ENCODE measurements at places on chromosomes 1 and 21.
A peak's percentile ranks its signal among the peaks of the same experiment; 100 is the strongest.

- no peak for DNase-seq
Observed at GRCh38 chr1:107138767-107139445, 1.9 kb upstream of the NTNG1 start.

DNA sequence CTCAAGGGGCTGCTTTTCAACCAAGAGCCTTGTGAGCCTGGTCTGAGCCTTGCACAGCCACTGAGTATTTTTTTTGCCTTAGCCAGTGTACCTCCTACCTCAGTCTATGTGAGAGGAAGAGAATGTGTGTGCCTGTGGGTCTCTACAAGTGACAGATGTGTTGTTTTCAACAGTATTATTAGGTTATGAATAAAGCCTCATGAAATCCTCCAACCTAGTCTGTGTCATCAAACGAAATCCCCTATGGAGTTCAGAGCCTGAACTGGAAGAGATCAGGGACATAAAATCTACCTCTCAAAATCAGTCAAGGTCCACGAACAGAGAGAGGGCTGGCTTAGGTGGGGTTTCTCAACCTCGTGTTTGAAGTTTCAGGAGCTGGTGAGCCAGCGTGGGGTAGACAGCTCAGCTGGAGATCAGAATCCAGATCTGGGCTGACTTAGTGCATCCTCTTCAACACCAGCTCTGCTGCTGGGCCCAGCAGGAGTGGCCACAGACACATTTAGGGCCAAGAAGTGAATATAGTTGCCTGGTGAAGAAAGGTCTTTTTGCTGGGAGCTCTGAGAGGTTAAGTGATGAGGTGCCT, 8.2 kb downstream of the XKR8 start:
- no peak for DNase-seq

DNA sequence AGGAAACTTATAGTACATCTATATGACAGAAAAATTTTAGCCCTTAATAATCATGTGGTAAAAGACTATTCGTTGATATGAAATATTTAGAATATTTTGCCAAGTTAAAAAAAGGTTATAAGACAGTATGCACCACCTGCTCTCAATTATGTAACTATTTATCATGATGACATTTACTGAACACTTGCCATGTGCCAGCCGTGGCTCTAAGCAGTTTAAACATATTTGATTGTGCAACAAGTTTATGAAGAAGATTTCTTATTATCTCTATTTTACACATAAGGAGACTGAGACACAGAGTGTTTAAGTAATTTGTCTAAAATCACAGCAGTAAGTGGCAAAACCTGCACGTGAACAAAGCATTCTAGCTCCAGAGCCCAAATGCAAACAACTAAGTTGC, 199.3 kb upstream of the JUN start:
- no peak for DNase-seq

DNA sequence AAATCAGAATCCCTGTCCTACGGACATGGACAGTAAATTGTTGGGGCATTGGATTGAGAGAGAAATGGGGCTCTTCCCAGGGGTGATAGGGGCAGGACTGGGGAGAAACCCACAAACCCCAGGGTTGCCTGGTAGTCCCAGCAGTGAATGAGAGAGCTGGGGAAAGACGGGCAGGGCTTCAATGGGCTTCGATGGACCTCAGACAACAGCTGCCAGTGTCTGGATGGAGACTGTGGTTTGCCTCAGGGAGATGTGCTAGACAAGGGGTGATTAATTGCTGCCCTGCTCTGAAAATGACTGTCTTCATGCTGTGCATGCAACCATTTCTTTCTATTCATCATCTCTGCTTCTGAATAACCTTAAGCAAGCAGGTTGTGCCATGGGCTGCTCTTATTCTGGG, 7.4 kb downstream of the GPR25 start:
- no peak for DNase-seq

DNA sequence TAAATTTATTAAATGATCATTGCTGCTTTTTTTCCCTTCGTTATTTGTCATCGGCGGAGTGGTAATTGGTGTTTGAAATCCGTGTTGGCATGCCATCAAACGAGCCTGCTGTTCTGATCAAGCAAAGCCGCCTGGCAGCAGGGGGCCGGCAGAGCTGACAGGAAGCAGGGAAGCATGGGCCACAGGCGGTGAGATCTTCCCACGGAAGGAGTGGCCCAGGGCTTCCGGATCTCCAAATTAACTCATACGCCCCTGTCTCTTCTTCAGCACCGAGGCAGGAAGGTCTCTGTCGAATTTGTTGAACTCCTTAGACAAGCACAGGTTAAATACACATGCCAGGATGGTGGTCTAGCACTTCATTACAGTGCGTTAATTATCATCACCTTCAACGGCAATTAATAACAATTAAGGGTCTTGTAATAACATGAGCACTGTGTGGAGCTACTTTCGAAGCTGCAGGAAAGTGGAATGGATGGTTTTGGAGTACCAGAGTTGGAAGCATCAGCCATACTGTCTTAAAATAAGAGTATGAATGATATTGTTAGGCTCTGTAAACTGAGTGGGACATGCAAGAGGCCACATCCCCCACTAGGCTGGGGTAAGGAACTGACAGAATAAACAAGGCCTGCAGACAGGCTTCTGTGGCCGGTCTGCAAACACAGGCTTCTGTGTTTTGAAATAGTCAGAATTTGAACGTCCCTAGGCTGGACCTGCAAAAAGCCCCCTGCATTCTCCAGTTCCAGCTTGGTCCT, 199.4 kb upstream of the DAB1 start:
- DNase-seq = no peak

DNA sequence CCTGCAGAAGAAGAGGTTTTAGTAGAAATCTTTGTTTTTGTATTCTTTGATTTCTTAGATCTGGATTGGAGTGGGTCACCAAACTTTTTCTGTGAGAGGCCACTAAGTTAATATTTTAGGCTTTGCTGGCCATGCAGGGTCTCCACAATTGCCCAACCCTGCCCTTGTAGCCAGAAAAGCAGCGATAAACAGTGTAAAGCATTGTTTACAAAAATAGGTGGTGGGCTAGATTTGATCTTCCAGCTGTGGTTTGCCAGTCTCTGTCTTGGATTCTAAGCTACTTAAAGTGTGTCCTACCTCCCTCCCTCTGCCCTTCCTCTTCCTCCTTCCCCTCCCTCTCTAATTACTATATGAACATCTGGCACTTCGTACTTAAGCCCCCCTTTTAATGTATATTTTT, 68.0 kb downstream of the LAMC1 start:
- no peak for DNase-seq

DNA sequence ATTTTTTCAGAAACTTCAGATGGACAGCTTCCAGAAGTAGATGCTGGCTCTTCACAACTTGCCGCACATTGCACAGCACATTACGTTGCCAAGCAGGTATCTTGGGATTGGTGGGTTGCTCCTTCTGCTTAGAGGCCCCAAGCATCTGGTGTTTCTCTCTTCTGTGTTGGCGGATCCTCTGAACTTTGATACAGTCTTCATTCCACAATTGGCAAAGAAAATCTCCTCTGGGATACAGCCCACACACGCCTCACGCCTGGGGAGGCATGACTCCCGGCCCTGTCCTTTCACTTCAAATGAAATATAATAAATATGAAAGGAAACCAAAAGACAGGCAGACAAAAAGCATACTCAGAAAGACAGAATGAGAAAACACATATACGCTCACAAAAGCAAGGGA, 72.3 kb upstream of the PPP2R5A start:
- no peak for DNase-seq

- DNase-seq = no peak
Observed at GRCh38 chr1:91057784-91058183, 35.9 kb upstream of the ZNF644 start.

DNA sequence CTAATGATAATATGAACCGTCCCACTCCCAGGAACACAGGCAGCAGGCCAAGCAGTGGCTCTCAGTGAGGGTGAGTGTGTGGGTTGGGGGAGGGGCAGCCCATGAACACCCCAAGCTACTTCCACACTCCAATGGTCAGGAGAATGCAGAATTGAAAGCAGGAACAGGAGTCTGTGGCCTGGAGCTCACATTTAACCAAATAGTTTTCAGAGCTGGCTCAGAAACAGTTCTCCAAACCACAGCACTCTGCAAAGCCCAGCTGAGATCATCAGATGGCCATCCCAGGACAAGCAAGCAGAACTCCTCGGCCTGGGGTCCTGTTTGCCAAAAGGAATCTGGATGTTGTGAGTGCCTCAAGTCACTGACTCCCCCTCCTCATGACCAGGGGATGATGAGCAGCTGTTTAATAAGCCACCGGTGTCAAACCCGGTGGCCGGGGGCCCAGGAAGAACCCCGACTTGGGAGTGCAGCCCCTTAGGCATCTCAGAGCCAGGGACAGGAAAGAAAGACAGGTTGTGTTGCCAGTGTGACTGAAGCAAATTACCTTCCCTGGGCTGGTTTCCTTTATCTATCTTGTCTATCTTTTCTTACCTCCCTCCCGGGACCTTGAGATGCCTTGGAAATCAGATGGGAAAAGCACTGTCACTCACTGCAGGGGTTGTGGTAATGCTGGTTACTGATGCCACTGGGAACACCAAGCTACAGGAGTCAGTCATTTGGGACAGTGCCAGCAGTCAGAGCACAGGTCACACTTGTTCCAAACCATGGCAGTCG, 20.4 kb downstream of the DEGS1 start:
- DNase-seq = no peak

DNA sequence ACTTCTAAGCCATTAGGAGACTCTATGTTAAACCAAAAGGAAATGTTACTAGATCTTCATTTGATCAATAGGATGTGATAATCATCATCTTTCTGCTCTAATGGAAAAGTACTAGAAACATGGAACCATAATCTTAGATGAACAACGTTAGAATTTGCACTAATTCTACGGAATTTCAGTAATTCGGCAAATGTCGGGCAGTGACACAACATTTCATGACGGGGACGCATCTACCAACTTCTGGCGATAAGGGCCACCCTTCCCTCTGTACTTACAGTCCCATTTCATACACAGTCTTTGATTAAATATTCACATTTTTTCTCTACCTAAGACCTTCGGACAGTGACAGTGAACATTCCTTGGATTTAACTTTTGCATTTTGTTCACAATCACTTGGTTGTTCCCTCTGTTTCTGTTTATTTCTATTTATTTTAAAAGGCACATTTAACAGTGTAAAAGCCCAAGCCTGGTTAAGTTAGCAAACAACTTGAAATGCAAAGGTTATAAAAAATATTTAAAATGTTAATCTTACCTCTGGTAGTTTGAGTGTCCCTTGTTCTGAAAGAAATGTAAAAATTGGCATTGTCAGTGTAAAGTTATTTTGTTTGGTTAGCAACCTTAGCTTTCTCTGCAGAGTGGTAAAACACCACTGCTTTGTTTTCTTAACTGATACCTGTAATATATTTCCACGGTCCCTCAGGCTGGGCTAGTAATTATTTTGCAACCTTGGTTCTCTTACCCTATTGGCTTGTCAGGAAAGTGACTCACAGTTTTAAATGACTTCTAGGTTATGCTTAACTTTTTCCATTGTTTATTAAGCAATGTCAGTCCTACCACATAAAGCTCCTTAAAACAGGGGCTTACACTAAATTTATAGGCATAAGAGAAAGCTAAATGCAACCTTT, 276.9 kb downstream of the VAV3 start:
- no peak for DNase-seq

GRCh38 chr1:94688646-94689045, 131.5 kb upstream of the SLC44A3 start:
- DNase-seq = no peak

DNA sequence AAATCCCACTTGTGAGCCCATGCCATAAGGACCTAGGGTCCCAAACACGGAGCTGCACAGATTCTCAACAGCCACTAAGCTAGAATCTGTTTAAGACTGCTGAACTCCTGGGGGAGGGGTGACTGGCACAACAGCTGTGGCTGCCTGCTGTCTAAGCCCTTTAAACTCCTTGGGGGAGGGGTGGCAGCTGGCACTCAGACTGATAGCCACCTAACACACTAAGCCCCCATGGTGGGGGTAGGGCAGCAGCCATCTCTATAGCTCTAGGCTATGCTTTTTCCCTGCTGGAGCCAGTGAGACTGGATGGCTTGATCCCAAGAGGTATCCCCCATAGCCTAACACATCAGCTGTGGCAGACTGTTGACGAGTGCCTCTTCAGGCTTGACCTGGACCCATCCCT, 73.3 kb upstream of the FMO3 start:
- no peak for DNase-seq

DNA sequence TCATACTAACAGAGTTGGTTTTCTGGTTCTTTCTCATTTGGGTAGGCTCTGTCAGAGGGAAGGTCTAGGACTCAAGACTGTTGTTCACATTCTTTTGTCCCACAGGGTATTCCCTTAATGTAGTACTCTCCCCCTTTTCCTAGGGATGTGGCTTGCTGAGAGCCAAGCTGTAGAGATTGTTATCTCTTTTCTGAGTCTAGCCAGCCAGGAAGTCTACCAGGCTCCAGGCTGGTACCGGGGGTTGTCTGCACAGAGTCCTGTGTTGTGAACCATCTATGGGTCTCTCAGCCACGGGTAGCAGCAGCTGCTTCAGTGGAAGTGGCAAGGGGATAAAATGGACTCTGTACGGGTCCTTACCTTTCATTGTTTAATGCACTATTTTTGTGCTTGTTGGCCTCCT, 226.4 kb downstream of the LBR start:
- DNase-seq = no peak

GRCh38 chr21:34029743-34030528, 43.4 kb upstream of the MRPS6 start:
- peak; percentile 6 for DNase-seq

- no peak for DNase-seq
Observed at GRCh38 chr1:193656841-193657240, 470.4 kb upstream of the B3GALT2 start.

GRCh38 chr1:39866767-39867166, 16.5 kb downstream of the TRIT1 start:
- DNase-seq = no peak

DNA sequence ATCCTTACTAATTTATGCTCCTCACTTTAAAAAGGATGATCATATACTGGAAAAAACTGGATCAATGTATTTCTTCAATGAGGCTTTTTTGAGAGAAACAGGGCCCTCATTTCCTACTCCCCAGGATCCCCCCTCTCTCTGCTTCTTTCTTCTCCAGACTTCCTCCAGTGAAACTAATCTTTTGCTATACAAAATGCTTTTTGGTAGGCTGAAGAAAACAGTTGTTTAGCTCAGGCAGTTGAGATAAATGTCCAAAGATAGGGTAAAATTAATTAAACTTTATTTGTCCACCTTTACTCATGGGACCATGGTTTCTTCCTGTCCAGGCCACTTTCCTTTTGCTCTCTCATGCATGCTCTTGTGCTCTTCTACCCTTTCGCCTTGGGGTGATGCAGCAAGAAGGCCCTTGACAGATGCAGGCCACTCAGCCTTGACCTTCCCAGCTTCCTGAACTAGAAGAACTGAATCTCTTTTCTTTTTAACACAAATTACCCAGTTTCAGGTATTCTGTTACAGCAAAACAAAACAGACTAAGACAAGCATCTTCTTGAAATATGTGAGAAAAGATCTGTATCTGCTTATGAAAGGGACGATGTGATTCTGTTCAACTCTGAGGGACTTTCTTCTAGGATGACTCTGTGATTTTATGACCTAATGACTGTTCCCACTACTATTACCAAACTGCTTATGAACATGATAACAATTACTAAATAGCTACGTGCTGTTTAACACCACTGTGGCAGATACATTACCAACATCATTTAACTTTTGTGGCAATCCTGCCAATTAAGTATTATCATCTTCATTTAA, 63.7 kb downstream of the NVL start:
- DNase-seq = no peak

All from hypothalamus (tissue), 51 donors.